Tibial nerve (tissue), 4 donors: ENCODE measurements at places on chromosomes 1 and 21. TPM values are rescaled to one million over a fixed set of nuclear protein-coding genes. Genes with fewer than 3 reads are reported as not detected.
A peak's percentile ranks its signal among the peaks of the same experiment; 100 is the strongest.

GUCA2A gene
- total RNA-seq, result not detected

GRCh38 chr1:4494027-4494426 is 160.4 kb upstream of the AJAP1 start:
- DNase-seq, result no peak

GRCh38 chr1:208074353-208074752 is 163.4 kb upstream of the CD34 start:
- no peak for DNase-seq

CELA3B gene
- total RNA-seq, result 0.66 TPM

DNA sequence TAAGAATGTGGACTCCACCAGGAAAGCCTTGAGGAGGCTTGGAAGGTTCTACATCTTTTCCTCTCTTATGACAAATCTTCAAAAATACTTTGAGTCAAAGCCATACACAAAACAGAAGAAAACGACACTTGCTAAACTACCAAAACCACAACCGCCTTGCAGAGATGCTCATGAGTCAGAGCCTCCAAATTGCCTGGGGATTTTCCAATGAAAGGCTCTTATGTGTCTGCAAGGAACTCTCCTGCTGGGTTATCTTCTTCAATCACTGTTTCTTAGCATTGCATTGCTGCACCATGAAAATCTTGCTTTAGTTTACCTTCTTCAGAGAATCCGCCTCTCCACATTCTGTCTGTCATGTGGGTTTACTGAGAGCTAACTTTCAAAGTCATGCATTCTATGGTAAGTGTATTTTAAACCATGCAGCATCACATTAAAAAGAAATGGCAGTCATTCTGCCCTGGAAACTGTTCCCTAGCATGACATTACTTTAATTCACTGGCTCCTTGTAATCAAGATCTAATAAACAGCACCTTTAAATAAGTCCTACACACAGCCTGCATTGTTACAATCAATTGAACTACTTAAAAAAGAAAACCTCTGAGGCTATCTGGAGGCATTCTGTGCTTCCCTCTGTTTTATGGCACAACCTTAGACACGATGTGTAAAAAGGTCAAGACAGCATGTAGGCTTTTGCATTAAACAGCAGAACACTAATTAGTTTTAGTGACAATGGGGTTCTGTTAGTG is 210.0 kb upstream of the FOXD3 start:
- no peak for DNase-seq

TMIGD3 gene
- total RNA-seq, result 0.59 TPM

DNA sequence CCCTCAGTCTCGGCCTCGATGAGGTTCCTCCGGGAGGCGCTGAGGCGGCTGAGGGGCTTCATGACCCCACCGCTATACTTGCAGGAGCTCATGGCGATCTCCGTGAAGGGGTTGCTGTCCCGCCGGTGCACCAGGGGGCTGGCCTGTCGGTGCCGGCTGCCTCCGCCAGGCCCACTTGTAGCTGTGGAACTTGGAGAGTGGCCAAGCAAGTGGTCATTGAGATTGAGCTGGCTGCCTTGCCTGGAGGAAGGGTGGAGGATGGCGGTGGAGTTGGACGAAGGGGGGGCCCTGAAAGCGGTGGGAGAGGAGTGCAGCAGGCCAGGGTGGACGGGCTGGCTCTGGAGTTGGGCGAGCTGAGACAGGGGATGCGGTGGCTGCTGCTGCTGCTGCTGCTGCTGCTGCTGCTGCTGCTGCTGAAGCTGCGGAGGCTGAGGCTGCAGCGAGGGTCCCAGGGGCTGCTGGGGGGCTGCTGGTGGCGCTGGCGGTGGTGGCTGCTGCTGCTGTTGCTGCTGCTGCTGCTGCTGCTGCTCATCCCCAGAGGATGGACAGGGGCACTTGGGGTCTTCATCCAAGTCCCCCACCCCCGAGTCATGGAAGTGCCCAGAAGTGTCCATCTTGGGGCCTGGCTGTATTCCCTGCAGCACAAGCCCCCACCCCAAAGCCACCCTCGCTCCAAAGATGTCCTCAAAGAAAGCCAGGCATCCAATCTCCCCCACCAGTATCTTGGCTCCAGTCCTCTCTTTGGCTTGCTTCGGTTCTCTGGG is 548 bp downstream of the KCNN3 start:
- DNase-seq, result peak; percentile 28

DNA sequence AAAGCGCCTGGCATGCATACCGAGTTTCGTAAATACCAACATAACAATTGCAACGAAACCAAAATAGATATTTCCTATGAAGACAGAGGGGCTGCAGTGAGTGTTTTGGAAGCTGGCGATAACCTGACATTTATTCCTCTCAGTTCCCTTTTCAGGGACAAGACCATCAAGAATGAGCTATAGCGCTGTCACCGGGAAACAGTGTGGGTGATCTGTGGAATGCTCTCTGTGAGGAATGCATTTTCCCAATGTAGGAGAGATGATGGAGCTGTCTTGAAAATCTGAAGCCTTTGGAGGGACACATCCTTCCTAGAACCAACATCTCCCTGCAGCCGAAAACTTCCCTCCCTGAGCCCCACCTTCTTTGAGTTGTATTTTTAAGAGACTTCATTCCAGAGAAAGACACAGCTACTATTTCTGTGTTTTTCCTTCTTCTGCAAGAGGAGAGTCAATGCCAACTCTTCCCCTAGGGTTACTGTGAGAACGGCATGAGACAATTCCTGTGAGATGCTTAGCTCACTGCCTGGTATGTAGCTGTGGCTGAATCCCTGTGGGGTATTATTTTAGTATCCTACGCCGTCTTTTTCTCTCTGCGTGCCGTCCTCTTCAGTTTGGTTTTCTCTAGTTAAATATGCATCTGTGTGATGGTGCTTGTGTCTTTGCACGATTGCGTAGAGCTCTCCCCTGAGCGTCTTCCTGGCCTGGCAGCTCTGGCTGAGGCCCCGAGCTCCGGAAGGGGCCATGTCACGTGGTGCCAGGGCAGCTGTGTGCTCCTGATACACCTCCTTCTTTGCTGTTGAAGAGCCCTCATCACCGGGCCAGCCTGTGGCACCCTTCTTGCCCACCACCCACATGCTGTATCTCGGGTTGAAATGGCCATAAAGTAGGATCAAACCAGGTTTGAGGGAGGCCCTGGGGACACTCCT is 45.2 kb downstream of the AJAP1 start:
- DNase-seq, result no peak

GRCh38 chr1:228273720-228274451 is 66.0 kb downstream of the OBSCN start:
- DNase-seq, result no peak

GRCh38 chr1:58227604-58228003 is 318.9 kb downstream of the OMA1 start:
- no peak for DNase-seq

- DNase-seq, result no peak
Measured at GRCh38 chr1:44619261-44619900, 54.9 kb downstream of the TMEM53 start.

DNA sequence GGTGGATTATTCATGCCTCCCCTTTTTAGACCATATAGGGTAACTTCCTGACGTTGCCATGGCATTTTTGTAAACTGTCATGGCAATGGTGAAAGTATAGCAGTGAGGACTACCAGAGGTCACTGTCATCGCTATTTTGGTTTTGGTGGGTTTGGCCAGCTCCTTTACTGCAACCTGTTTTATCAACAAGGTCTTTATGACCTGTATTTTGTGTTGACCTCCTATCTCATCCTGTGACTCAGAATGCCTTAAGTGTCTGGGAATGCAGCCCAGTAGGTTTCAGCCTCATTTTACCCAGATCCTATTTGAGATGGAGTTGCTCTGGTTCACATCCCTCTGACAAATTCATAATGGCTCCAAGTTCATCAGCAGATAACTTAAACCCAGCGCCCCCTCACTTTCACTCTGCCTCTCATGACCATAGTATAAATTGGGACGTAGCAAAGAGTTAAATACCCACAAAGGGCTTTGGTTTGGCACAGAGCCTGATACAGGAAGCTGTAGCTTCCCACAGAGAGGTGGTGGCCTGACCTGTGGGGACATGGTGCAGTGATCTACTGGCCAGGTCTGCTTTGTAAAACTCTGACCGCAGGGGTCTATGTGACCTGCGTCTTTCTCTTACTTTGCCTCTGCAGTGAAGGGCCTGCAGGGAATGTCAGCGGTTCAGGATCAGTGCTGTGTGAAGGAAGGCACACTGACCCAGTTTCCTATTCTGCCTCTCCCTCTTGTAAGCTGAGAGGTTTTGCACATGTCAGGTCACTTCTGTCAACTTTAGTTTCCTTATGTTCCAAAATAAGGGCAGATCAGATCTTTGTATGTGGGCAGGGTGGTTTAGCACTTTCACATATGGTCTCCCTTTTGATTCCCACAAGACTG is 78.1 kb upstream of the ZNF644 start:
- no peak for DNase-seq

- DNase-seq, result no peak
Measured at GRCh38 chr1:165915480-165915879, 88.1 kb downstream of the UCK2 start.

DNA sequence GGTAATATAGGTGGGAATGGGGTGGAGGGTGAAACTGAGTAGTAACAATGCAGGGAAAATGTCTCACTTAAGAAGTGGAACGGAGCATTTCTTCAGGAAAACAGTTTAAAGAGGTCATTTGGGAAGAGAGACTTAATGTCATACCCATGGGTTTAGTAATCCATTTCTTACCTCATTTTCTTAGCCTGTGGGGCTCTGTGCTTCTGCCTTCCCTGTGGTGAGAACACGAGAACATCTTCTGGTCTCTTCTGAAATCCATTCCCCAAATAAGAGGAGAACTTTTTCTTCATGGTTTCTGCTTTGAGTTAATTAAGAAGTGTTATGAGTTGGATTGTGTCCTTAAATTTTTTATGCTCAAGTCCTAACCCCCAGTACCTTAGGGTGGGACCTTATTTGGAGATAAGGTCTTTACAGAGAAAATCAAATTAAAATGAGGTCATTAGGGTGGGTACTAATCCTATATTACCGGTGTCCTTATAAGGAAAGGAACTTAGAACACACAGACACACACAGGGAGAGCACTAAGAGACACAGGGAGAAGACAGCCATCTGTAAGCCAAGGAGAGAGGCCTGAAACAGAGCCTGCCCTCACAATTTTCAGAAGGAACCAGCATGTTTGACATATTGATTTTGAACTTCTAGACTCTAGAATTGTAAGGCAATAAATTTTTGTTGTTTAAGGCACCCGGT is 5.4 kb downstream of the CCDC190 start:
- no peak for DNase-seq
